A549 treated with dexamethasone at 1 μM for 4 hours (cell line): ENCODE measurements at places on chromosomes 2 and 18. TPM values are rescaled to one million over a fixed set of nuclear protein-coding genes. Genes with fewer than 3 reads are reported as not detected.

Gene IL37
- total RNA-seq = 0.23 TPM in 1 of 5 replicates, not detected in the others

Gene CHRND
- total RNA-seq = 0.07 to 0.09 TPM in 2 of 5 replicates, not detected in the others

Gene TRAK2
- 12.9 to 17.3 TPM (median 16.8 TPM) in 5 replicates for total RNA-seq

Gene THADA
- total RNA-seq = 16.6 to 28.9 TPM (median 25.3 TPM) in 5 replicates
